Sigmoid colon (tissue), 7 donors: ENCODE measurements at places on chromosomes 16 and 17.

GRCh38 chr17:14308965-14309879 is 8.3 kb downstream of the HS3ST3B1 start:
- peak; percentile 86 for DNase-seq
- peak overlapping the region; percentile 49 for H3K27ac ChIP-seq
- peaks cover 17% of the 10 kb centered on the region for H3K4me1 ChIP-seq
- H3K4me3 ChIP-seq = peak overlapping the region; percentile 52
- H3K36me3 ChIP-seq = no peaks in the 10 kb centered on the region

DNA sequence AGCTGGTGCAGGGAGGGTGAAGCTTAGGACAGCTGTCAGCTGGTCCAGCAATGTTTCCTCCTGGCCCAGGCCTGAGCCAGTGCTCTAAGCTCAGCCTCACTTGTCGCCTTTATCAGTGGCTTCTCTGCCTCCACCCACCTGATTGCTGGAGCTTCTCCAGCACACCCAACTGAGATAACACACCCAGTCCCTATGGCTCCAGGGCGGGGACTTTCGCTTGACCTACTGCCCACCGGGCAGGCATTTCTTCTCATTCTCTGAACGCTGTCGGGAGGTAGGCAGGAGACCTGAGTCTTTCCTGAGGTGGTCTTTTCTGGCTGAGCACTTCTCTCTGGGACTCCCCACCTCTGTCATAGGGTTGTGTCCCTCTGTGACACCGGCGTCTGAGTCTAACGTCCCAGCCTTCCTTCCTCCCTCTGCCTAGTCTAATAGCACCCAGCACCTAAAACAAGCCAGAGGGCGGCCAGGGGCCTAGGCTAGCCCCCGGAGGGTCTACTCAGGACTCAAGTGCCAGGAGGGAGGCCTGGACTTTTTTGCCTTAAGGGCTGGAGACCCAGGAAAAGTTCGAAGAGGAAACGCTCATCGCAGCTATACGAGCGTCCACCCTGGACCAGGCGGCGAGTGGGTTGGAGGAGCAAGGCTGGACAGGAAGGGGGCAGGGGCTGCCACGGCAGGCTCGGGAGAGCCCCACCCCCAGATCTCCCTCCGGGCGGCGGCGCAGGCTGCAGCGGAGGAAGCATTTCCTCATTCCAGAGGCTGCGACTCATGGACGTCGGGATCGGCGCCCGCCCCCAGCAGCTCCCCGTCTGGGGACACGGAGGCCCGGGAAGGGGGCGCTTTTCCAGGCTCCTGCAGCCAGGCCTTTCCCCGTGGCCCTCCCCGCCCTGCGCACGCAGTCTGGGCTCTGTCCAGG is 756 bp downstream of the TAX1BP3 start:
- H3K27ac ChIP-seq = peak overlapping the region; percentile 94
- H3K4me3 ChIP-seq = peak overlapping the region; percentile 91
- H3K36me3 ChIP-seq = no peaks in the 10 kb centered on the region
- DNase-seq = peak; percentile 96

- H3K4me3 ChIP-seq = no peak overlapping the region
- no peaks in the 10 kb centered on the region for H3K4me1 ChIP-seq
- no peaks in the 10 kb centered on the region for H3K27me3 ChIP-seq
- no peaks in the 10 kb centered on the region for H3K36me3 ChIP-seq
Measured at GRCh38 chr16:82421851-82422250, 204.9 kb upstream of the CDH13 start.

DNA sequence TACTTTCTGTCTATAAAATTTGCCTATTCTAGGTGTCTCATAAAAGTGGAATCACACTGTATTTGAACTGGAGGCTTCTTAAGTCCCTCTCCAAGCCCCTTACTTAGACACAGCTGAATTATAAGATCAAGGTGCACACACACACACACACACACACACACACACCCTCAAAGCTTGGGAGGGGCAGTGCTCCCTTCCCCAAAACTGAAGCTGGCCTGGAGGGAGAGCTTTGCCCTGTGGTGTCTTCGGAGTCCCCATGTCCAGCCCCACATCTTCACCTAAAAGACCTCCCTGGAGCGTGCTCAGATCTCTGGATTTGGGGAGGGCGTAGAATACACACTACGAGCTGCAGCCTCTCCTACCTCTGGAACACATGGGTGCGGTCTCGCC is 828 bp downstream of the EMP2 start:
- DNase-seq = no peak
- no peaks in the 10 kb centered on the region for H3K36me3 ChIP-seq
- peak overlapping the region; percentile 99 for H3K27ac ChIP-seq
- H3K4me1 ChIP-seq = peaks cover 56% of the 10 kb centered on the region
- H3K4me3 ChIP-seq = peak overlapping the region; percentile 98
